ENCODE measurements at places on chromosomes 4 and X. TPM values are rescaled to one million over a fixed set of nuclear protein-coding genes. Genes with fewer than 3 reads are reported as not detected.

KLHL13 gene
- 2.2 TPM for total RNA-seq

ZNF711 gene
- 1.1 TPM for total RNA-seq

DNA sequence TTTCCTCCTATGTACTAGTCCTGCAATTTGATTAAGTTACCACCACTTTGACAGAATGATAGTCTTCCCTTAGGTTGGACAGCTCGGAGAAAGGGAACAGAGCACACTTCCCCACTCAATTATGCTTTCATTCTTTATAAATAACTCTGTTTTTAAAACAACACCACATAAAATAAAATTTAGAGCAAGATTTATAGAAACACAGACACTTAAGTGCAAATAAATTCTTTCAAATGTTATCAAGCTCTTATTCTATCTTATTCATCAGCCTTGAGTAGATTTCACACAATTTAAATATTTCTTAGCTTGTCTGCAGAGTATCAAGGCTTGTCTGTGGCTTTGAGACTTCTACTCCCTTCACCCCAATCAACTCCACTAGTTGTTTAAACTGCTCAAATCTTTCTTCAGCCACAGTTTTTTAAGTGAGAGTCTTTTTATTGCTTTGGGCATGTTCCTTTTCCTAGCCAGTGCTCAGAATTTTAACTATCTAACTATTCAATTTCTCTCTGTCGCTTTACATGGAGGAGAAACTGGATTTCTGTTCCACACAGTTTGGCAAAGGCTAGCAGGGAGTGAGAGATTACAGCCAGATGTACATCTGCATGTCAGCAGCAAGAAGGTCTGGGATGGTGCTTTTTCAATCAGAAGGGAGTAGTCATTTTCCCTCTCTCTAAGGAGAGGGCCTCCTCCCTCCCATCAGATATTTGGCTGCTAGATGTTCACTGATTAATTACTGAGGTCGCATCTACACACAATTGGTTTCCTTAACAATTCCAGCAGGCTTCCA is 53.1 kb upstream of the PLAC1 start:
- no peak for DNase-seq
- H3K27me3 ChIP-seq, result peaks cover 5% of the 10 kb centered on the region
- H3K27ac ChIP-seq, result no peak overlapping the region
- peaks cover 6% of the 10 kb centered on the region for H3K4me1 ChIP-seq

- no peak overlapping the region for H3K4me3 ChIP-seq
- no peak overlapping the region for H3K27ac ChIP-seq
- no peaks in the 10 kb centered on the region for H3K27me3 ChIP-seq
- no peaks in the 10 kb centered on the region for H3K36me3 ChIP-seq
These were observed 213.3 kb upstream of the MAB21L2 start for GRCh38 chr4:150368667-150369066.

ZFP42 gene
- not detected for total RNA-seq

PLAC1 gene
- not detected for total RNA-seq
